ENCODE measurements at places on chromosomes 3 and 15. TPM values are rescaled to one million over a fixed set of nuclear protein-coding genes. Genes with fewer than 3 reads are reported as not detected.

SOX2 gene
- not detected for total RNA-seq

PAQR5 gene
- total RNA-seq, result not detected

PLA1A gene
- 0.13 TPM for total RNA-seq

COX5A gene
- total RNA-seq, result 83.5 TPM

SPINK8 gene
- not detected for total RNA-seq

LMAN1L gene
- under 0.01 TPM for total RNA-seq

SLC24A5 gene
- total RNA-seq, result 0.07 TPM

ACTR8 gene
- 31.4 TPM for total RNA-seq

FANCD2OS gene
- total RNA-seq, result not detected

UBAP1L gene
- 1.9 TPM for total RNA-seq

All from thoracic aorta endothelial cell (primary cell).